ENCODE measurements at places on chromosomes 2 and 18. TPM values are rescaled to one million over a fixed set of nuclear protein-coding genes. Genes with fewer than 3 reads are reported as not detected.

AQP12A gene
- total RNA-seq: not detected

KYNU gene
- 1.5 TPM for total RNA-seq

- no peak for DNase-seq
Measured at GRCh38 chr2:113203217-113203530, 29.4 kb downstream of the PSD4 start.

GRCh38 chr18:3784949-3785348 lies 335.0 kb downstream of the TGIF1 start:
- DNase-seq: no peak
